ENCODE measurements at places on chromosomes 12 and 14.

- no peak for DNase-seq
These were observed 11.9 kb downstream of the NAA25 start for GRCh38 chr12:112096667-112097066.

DNA sequence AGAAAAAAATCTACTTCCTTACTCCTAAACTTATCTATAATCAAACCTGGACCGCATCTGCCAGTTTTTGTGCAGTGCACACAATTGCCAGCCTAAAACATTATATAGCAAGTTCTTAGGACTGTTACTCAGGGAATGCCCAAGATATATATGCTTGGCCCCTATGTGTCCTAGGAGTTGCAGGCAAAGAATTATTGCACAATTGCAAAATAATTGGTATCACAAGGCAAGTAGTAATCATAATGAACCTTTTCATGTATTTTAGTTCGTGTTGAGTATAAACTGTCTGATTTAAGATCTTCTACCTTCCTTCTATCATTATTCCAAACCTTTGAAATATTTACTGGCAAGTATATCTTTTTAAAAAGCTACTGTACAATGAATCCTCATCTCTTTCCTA lies 45.5 kb downstream of the TMTC3 start:
- DNase-seq, result no peak

- no peak for DNase-seq
These were observed 33.4 kb downstream of the BTBD7 start for GRCh38 chr14:93299416-93299815.

DNA sequence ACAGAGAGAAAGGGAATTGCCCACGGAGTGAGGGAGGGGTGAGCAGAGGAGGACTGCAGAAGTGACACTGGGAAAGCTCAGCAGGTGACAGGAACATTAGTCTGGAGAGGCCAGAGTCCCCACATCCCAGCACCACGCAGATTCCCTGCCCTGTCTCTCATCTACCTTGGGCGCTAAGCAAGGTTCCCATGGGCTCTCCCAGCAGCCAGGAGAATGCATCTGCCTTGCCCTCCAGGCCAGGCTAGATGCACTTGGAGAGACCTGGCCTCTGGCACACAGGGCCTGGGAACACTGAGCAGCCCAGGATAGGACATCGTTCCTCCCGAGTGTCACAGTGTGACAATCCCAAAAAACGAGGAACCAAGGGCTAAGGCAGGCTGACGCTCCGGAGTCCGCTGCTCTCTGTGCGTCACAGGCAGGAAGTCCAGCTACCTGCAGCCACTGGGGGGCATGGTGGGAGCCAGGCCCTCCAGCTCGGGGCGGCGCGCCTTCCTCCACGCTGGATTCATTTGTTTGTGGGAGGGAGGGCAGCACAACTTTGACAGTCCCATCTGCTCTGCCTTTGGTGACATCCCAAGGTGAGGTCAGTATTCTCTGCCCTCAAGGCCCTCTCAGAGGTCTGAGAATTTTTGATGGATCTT lies 5.4 kb upstream of the NGB start:
- no peak for DNase-seq

DNA sequence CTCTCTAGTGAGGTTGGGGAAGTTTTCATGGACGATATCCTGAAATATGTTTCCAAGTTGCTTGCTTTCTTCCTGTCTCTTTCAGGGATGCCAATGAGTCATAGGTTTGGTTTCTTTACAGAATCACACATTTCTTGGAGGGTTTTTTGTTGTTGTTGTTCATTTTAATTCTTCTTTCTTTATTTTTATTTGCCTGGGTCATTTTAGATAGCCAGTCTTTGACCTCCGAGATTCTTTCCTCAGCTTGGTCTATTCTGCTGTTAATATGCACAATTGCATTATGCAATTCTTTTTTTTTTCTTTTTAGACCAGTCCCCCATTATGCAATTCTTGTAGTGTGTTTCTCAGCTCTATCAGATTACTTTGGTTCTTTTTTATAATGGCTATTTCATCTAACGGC lies 338.9 kb downstream of the AEBP2 start:
- no peak for DNase-seq

- no peak for DNase-seq
These were observed 45.6 kb downstream of the CALM1 start for GRCh38 chr14:90442388-90442787.

DNA sequence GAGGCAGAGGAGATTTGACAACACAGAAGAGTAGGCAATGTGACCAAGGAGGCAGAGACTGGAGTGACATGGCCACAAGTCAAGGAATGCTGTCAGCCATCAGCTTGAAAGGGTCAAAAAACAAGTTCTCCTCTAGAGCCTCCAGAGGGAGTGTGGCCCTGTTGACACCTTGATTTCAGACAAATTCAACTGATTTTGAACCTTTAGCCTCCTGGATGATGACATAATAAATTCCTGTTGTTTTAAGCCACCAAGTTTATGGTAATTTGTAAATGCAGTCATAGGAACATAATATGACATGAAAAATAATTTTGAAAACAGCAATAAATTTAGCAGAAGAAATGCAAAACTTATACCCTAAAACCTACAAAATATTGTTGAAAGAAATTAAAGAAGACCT lies 8.5 kb upstream of the NGDN start:
- no peak for DNase-seq

- no peak for DNase-seq
These were observed 11.6 kb upstream of the RAN start for GRCh38 chr12:130860311-130860710.

- no peak for DNase-seq
These were observed 775 bp upstream of the FAM186A start for GRCh38 chr12:50397117-50397650.

- DNase-seq, result no peak
These were observed 193.3 kb upstream of the C14orf180 start for GRCh38 chr14:104386151-104386841.

DNA sequence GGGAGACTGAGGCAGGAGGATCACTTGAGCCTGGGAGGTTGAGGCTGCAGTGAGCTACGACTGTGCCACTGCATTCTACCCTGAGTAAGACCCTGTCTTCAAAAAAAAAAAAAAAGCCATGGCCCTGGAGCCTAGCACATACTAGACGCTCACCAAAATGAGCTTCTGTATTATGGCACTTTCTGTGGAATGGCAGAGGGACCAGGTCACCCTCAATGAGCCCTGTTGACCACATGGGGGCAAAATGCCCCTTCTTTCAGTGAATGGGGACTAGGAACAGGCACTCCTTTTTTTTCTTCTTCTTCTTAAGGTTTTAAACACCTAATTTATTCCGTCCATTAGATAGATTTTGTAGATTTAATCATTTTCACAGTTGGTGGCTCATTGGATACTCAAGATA lies 50.5 kb downstream of the FAM222A start:
- DNase-seq, result no peak

GRCh38 chr14:101600336-101600890 lies 39.1 kb downstream of the DIO3 start:
- DNase-seq, result no peak

DNA sequence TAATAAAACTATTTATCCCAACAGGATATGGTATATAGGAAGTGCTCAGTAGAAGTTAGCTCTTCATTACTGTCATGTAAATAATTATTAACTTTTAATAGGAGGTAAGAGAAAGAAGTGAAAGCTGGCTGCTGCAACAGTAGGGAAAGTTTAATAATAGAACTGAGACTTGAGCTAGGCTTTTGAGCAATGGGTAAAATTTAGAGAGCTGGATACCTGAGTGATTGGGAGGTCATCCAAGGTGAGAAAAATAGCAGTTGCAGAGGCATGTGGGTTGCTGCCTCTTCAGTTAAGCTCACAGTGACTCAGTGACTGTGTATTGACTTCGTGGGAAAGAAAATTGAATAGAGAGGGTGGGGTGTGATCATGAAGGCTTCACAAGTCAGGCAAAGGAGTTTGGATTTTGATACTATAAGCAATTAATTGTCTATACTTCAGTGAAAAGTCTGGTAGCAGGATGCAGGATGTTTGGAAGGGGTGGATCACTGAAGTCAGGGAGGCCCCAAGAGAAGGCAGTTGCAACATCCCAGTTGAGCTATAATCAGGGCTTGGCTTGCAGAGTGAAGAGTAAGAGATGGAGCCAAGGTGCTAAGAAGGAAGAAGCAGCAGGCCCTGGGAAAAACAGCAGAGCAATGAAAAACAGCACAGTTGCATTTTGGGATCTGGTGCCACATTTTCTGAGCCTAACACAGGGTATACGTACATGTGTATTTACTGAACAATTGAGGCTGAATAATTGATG lies 172.0 kb upstream of the FRMD6 start:
- DNase-seq, result no peak

GRCh38 chr12:98674841-98675240 lies 29.8 kb downstream of the APAF1 start:
- DNase-seq, result no peak
